Lung (tissue), 17 donors: ENCODE measurements at places on chromosomes 7 and 10. TPM values are rescaled to one million over a fixed set of nuclear protein-coding genes. Genes with fewer than 3 reads are reported as not detected.

WDR86 gene
- total RNA-seq = 19.7 TPM

PPP1R3A gene
- 0.06 TPM for total RNA-seq

CALD1 gene
- total RNA-seq = 173 TPM

OR2A42 gene
- not detected for total RNA-seq

TEX36 gene
- total RNA-seq = not detected

DNA sequence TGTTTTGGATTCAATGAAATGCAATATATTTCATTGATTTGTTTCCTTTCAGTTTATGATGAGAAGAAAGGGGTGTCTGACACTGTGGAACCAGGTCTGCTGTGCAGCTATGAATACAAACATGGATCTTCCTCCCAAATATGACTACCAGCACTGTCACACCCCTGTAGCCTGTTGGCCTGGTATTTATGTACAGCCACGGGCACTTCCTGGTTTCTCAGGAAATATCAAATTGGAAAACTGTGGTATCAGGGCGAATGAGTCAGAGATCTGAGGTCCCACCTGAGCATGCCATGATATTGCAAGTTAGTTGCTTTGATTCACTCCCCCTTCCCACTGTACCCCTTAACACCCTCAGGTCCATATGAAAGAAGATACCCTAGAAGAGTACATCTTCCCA is 87.8 kb downstream of the DNMBP start:
- H3K27ac ChIP-seq = no peak overlapping the region
- DNase-seq = no peak
- H3K4me1 ChIP-seq = peaks cover 28% of the 10 kb centered on the region

- H3K4me3 ChIP-seq = no peak overlapping the region
- H3K27ac ChIP-seq = no peak overlapping the region
- no peaks in the 10 kb centered on the region for H3K4me1 ChIP-seq
- DNase-seq = no peak
- no peaks in the 10 kb centered on the region for H3K27me3 ChIP-seq
- H3K36me3 ChIP-seq = no peaks in the 10 kb centered on the region
These were observed 119.0 kb downstream of the LMBR1 start for GRCh38 chr7:156773966-156774365.

DNA sequence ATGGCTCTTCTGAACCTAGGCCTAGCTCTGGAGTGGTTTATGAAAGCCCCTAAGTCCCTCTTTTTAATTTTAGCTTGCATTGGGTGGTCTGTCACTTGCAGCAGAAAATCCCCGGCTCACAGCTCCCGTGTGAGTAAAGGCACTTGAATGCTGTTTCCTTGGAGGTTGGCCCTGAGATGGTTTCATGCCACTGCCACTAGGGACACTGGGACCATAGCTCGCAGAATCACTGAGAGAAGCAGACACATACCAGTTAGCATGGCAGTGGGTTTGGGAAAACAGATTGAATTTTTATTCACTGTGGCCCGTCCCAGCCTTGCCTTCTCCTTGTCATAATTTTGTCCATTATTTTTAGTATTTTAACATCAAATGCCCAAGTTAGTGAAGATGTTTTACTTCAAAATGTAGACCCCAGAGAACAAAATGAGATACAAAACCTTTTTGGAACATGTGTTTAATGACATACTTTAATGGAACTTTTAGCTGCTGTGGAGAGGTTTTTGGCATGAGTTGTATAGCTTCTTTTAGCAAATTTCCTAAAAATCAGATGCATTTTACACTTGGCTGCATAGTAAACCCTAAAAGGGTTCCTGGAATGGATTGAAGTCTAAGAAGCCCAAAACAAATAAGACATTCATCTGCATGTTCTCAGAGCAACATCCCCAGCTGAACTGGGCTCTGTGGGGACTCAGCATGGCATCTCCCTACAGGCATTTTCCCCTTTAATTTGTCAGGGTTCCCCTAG is 259.7 kb upstream of the PITRM1 start:
- H3K4me3 ChIP-seq = no peak overlapping the region
- DNase-seq = no peak
- H3K36me3 ChIP-seq = no peaks in the 10 kb centered on the region
- H3K27ac ChIP-seq = no peak overlapping the region

GRCh38 chr7:26918241-26918640 is 53.9 kb upstream of the SKAP2 start:
- no peak overlapping the region for H3K4me3 ChIP-seq
- DNase-seq = no peak
- no peak overlapping the region for H3K27ac ChIP-seq
- H3K4me1 ChIP-seq = no peaks in the 10 kb centered on the region
- no peaks in the 10 kb centered on the region for H3K36me3 ChIP-seq
- peaks cover 5% of the 10 kb centered on the region for H3K27me3 ChIP-seq

DNA sequence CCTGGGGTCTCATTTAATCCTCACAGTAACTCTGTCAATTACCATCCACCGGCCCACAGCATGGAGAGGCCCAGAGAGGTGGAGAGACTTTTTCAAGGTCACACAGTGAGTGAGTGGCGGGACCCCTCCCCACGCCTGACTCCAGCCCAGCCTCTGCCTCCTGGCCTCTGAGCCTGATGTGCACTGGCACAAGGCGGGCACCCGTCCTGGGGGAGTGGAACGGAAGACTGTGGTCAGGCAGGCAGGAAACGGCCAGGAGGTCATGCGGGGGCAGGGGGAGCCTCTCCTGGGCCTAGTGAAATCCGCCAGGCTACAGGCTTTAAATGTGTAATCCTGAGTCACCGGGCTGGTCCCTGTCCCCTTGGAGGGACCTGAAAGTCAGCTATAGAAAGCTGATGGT is 32.2 kb downstream of the ZCCHC24 start:
- DNase-seq = no peak
- no peaks in the 10 kb centered on the region for H3K27me3 ChIP-seq
- H3K36me3 ChIP-seq = peaks cover 15% of the 10 kb centered on the region
- H3K4me3 ChIP-seq = no peak overlapping the region
- peak overlapping the region; percentile 17 for H3K27ac ChIP-seq
- peaks cover 6% of the 10 kb centered on the region for H3K4me1 ChIP-seq

- no peak overlapping the region for H3K27ac ChIP-seq
- no peaks in the 10 kb centered on the region for H3K27me3 ChIP-seq
- H3K36me3 ChIP-seq = no peaks in the 10 kb centered on the region
- H3K4me3 ChIP-seq = no peak overlapping the region
These were observed 4.6 kb downstream of the SHOC2 start for GRCh38 chr10:110923856-110924493.

- H3K4me1 ChIP-seq = peaks cover 6% of the 10 kb centered on the region
- peak overlapping the region; percentile 19 for H3K4me3 ChIP-seq
- no peak for DNase-seq
These were observed 19.9 kb upstream of the HSPB1 start for GRCh38 chr7:76282344-76283253.

- DNase-seq = no peak
- no peak overlapping the region for H3K4me3 ChIP-seq
- peaks cover 8% of the 10 kb centered on the region for H3K4me1 ChIP-seq
These were observed 21.3 kb upstream of the SPOCK2 start for GRCh38 chr10:72109636-72110157.

DNA sequence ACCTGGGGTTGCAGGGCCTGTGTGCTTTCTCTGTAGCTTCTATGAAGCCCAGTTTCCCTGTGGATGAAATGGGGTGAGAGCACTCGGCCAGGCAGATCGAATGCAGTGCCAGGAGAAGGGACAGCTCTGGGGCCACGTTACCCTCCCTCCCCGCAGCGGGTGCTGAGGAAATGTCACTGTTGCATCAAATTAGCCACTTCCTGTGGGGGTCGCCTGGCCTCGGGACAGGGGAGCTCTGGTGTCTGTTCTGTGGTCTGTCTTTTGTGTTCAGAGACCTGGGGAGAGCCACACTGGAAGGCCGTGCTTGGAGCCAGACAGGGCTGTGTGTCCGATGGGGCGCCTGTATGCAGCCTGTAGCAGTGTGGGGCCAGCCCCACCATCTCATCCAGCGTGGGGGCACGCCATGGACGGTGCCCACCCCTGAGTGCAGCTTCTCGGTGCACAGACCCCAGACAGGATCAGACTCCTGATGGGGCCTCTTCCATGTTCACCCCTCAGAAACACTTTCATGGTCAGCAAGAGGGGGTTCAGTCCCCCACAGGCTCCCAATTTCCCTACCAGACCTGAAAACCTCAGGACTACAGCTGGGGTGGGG is 13.6 kb downstream of the TTYH3 start:
- H3K4me1 ChIP-seq = peaks cover 4% of the 10 kb centered on the region
- H3K27me3 ChIP-seq = no peaks in the 10 kb centered on the region
- no peak overlapping the region for H3K27ac ChIP-seq
- peaks cover 14% of the 10 kb centered on the region for H3K36me3 ChIP-seq
- H3K4me3 ChIP-seq = no peak overlapping the region
- DNase-seq = peak; percentile 58

DNA sequence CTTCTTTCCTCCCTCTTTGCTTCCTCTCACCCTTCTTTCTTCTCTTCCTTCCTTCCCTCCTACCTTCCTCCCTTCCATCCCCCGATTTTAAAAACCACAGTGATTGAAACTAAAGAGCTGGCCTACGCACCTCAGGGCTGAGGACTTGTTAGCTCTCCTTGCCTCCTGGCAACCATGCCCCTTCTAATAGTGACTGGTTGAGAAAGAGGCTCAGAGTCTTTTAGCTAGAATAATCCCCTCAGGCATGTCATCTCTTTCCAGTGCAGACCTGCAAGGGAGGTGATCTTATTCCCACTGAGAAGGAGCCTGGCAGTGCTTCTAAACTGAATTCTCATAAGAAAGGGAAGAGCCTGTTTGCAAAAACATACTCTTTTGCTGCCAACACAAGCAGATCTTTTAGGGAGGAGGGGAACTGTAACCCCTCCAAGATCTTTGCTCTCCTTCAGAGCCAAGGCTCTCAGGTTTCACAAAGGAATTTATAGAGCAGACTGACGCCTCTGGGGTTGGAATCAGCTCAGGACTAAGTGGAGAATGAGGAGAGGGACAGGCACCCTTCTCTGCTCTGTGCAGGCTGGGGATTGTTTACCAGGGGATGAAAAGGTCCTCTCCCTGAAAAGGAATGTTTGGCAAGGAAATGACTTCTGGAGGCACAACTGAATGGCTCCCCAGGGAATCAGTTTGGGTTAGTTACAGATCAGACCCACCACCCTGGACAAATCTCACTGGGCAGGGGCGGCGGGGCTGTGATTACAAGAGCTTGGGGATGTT is 9.4 kb upstream of the ANKRD1 start:
- no peaks in the 10 kb centered on the region for H3K36me3 ChIP-seq
- no peak overlapping the region for H3K4me3 ChIP-seq
- peak overlapping the region; percentile 62 for H3K27ac ChIP-seq

DNA sequence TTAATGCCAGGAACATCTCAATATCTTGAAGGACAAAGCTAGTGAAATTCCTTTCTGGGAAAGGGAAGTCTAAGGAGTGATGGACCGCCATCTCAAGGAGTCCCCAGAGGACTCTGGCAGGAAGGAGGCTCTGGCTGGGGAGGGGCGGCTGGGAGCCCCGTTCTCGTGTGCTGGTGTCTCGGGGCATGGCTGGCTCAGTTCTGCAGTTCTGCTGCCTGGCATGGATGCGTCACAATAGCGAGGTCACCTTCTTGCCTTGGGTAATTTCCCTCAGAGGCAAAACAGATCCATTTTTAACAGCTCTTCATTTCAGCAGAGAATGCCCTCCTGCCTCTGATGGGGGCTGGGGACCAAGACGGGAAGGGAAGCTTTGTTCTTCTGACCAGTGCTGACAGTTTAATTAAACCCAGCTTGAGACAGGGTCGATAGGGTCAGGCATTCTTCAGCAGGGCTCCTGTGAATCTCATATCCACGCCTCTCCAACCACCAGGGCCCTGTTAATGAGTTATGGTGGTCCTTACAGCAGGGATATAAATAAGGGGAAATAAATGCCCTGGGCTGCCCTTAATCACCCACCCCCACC is 35.7 kb downstream of the SLIT1 start:
- H3K4me3 ChIP-seq = no peak overlapping the region
- no peak overlapping the region for H3K27ac ChIP-seq
- no peaks in the 10 kb centered on the region for H3K36me3 ChIP-seq
- H3K4me1 ChIP-seq = peaks cover 25% of the 10 kb centered on the region

DNA sequence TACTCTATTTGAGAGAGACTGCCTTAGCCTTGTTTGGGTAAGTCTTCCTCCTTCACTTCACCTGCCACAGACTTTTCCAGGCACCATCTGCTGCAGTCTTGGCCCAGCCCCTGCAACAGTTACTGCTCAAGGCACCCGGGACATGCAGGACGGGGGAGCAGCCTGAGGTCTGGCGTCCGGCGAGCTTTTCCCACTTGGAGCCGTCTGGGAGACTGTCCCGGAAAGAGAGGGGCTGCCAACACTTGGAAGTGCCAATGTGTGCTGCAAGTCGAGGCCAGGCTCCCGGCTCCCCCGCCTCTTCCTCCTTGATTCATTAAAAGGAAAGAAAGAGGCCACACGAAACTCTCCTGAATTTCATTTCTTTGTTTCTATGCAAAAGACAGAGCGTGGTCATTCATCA is 13.7 kb downstream of the HTRA1 start:
- no peaks in the 10 kb centered on the region for H3K4me1 ChIP-seq
- peak; percentile 73 for DNase-seq
- no peak overlapping the region for H3K27ac ChIP-seq
- H3K4me3 ChIP-seq = no peak overlapping the region
- no peaks in the 10 kb centered on the region for H3K36me3 ChIP-seq

GRCh38 chr7:157932498-157933218 is 595.9 kb downstream of the DNAJB6 start:
- H3K4me1 ChIP-seq = no peaks in the 10 kb centered on the region
- no peak overlapping the region for H3K27ac ChIP-seq
- no peak overlapping the region for H3K4me3 ChIP-seq

DNA sequence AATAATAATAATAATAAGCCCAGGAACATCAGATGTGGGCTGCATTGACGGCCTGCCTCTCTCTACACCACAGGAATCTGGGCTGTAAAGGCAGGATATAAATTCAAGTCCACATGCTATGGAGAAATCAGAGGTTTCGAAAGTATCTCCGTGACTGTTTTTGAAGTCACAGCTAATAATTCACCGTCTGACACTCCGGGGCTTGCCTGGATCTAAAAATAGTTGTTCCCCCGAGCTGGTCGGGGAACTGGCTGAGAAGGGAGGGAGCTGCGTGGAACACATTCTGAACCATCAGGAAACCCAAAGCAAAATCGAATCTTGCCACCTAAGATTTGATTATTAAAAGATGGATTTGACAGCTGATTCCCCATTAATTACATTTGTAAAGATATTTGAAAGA is 35.4 kb downstream of the KLF6 start:
- DNase-seq = peak; percentile 68
- H3K4me1 ChIP-seq = peaks cover 9% of the 10 kb centered on the region
- no peak overlapping the region for H3K4me3 ChIP-seq
- H3K36me3 ChIP-seq = no peaks in the 10 kb centered on the region

DNA sequence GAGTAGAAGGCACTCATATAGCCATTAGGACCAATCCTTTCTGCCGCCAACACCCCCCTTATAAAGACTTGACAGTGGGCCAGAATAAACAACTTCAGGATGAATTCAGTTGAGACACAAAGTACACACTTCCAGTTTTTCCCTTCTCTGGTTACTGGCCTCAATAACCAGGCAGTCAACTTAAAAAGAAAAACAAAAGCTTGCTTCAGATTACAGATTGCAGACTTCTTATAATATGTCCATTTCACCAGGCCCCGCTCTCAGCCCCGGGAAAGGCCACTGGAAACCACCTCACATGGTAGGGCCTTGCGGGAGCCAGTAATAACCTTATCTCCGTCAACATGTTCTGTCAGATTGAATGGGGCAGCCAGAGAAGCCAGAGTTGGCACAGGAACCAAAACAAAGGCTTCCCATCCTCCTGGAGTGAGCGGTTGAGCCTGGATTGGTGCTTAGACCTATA is 108.8 kb downstream of the EGFR start:
- H3K36me3 ChIP-seq = no peaks in the 10 kb centered on the region
- DNase-seq = peak; percentile 77
- no peak overlapping the region for H3K4me3 ChIP-seq
- H3K27ac ChIP-seq = peak overlapping the region; percentile 95
- no peaks in the 10 kb centered on the region for H3K27me3 ChIP-seq
- peaks cover 21% of the 10 kb centered on the region for H3K4me1 ChIP-seq

- H3K27ac ChIP-seq = no peak overlapping the region
- DNase-seq = no peak
- peaks cover 8% of the 10 kb centered on the region for H3K4me1 ChIP-seq
These were observed 3.3 kb upstream of the OPN4 start for GRCh38 chr10:86651021-86651471.
